T-helper 17 cell (primary cell): ENCODE measurements at places on chromosomes 2 and 18. TPM values are rescaled to one million over a fixed set of nuclear protein-coding genes. Genes with fewer than 3 reads are reported as not detected.

DNA sequence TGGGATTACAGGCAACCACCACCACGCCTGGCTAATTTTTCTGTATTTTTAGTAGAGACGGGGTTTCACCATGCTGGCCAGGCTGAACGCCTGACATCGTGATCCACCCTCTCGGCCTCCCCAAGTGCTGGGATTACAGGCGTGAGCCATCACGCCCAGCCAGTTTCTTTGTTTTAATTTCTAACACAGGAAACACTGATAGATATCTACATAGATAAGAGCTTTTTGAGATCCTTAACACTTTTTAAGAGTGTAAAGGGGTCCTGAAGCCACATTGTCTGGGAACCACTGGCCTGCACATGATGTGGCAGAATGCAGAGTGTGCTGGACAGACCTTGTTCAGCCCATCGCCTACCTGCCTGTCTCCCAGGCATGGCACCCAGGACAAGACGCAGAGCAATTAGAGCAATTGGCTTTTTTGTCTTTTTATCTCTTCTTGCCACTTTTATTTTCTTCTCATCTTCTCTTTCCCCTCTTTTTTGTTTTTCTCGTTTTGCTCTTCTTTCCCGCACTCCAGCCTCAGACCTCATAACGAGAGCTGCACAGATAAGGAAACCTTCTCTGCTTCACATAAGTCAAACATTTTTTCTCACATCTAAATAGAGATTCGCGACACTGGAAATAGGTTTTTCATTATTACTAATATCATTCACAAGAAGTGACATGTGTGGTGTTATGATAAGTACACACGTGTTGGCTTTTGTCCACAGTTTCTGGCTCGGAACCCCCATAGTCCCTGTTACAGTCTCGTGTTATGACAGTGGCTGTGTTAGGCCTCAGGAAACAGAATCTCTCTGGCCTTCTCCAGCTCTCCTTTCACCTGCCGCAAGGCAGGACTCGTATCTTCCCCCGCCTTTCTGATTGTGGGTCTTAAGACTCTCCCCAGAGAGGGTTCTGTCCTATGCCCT is 25.2 kb upstream of the GPR55 start:
- no peak for DNase-seq

- DNase-seq: no peak
These were observed 123.3 kb downstream of the CTIF start for GRCh38 chr18:48662011-48662661.

DNA sequence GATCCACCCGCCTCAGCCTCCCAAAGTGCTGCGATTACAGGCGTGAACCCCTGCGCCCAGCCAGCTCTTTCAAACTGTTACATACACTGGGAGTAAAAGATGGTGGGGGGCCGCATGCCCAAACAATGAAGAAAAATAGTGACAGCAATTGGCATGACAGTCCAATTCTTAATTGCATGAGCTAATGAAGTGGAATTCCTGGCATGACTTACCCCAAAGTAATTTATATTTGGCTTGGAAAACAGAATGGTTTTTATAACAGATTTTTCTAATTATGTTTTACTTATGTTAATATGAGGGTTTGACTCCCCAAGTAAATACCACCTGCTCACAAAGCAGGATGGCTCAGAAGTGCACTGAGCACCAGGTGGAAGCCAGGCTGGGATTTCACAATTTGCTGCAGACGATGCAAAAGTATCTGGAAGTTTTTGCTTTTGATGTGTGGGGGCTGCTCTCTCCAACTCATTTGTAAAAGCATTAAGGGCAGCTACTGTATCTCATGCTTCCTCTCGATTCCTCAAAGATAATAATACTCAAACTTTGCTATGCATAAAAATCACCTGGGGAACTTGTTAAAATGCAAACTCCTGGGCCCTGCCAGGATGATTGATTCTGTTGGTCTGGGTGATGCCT is 24.0 kb upstream of the ATG16L1 start:
- DNase-seq: no peak

Gene RAPGEF4
- 0.32 TPM for total RNA-seq

Gene ALPI
- not detected for total RNA-seq

GRCh38 chr2:47008381-47009252 is 93.0 kb upstream of the MCFD2 start:
- DNase-seq: no peak

DNA sequence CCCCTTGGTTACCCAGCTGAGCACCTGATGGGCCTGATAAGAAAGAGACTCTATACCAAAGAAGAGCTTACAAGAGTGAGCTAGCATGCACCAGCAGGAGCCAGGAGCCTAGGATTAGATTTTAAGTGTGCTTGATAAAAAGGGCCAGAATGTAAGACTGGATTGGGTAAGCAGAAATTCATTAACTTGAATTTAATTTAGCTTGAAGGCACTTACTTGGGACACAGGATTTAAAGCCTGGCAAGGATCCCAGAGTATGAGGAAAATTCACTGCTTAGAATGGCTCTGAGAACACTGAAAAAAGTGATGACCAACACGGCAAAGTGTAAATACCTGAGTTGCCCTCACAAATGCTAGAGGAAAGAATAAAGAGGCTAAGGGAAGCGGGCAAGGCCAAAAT is 91.3 kb upstream of the RBBP8 start:
- no peak for DNase-seq

DNA sequence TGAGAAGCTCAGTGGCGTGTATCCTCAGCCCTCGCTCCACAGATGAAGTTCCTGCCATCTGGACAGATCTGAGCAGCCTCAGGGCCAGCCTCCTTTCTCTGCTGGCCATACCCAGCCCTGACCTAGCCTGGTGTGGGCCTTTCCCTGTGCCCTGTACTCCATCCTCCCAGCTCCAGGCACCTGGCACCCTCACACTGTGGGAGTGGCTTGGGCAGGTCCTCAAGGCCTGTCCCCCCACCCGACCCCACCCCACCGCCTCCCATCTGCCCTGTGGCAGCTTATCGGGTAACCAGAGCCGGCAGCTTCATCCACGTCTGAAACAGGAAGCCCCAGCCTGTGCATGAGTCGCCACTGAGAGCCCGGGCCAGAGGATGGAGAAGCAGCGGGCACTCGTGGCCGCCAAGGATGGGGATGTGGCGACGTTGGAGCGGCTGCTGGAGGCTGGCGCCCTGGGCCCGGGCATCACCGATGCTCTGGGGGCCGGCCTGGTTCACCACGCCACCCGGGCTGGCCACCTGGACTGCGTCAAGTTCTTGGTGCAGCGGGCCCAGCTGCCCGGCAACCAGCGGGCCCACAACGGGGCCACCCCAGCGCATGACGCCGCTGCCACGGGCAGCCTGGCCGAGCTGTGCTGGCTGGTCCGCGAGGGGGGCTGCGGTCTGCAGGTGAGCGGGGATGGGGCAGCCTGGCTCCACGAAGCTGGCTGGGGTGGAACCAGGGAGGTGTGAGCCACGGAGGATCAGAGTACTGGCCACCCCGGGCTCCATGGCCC is at the start of gene ESPNL:
TSS of gene ESPNL (plus strand) at position 292 of the 772 bp plus-strand sequence. CDS start at position 372, 80 bp downstream.
- DNase-seq: no peak

- DNase-seq: peak; percentile 39
These were observed 141.9 kb downstream of the ANKRD44 start for GRCh38 chr2:197168705-197169104.

GRCh38 chr2:2015646-2016045 is 271.3 kb upstream of the PXDN start:
- DNase-seq: no peak

- no peak for DNase-seq
These were observed 37.5 kb upstream of the COL5A2 start for GRCh38 chr2:189217051-189217450.

- DNase-seq: no peak
These were observed at the start of gene CNDP1 for GRCh38 chr18:74534150-74534969. TSS of gene CNDP1 (plus strand) at chr18:74534500. CDS start at chr18:74534668, 168 bp downstream.

- DNase-seq: no peak
These were observed 111.8 kb downstream of the UGGT1 start for GRCh38 chr2:128202791-128203190.

DNA sequence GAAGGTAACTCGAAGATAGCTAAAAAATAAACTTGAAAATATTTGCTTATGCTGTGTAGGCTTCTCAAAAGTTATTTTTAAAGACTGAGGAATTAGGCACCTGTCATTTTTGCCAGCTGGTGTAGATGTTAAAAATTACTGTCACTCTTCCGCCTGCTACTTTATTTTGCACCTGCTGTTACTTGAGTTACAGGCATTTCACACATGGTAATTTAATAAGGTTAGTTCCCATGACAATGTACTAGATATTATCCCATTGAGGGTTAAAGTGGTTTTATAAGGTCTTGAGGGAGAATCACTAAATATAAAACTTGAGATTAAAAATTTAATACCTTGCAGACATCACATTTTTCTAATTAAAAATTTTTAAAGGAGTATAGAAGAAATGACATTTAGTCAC is 26.6 kb downstream of the MYL1 start:
- DNase-seq: no peak

Gene NMS
- not detected for total RNA-seq

Gene RBKS
- 7.0 TPM for total RNA-seq

Gene C2orf80
- not detected for total RNA-seq

GRCh38 chr2:145723872-145724271 is 1204.0 kb upstream of the ZEB2 start:
- DNase-seq: no peak

DNA sequence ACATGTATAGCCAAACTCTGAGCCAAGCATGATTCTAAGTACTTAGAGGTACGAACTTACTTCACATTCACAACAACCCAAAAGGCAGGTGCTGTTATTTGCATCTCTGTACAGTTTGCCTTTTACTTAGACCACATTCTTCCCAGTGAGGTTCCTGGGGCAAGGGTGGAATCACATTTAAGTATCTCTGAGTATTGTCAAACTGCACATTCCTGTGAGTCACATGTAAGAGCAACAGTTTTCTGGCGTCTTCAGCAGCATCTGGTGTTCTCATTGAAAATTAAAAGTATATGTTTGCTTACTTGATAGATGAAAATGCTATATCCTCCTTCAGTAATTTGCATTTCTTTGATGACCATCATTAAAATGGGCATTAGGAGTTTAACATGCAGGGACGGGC is 119.1 kb downstream of the UXS1 start:
- no peak for DNase-seq

DNA sequence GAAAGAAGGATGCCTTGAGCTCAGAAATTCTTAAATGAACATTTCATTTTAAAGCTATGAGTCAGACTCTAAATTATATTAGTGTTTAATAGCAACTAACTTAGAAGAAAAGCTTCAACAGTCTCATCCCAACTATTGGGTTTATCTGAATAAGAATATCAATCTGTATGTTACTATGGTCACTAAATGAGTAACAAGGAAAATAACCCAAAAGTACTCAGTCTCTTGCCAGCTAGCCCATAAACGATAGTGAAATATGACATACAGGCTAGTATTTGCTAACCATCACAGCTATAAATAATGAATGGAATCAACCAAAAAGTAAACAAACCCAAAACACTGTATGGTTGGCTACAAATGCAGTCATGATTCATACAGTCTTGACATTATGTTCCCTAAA is 174.9 kb downstream of the RAB3GAP1 start:
- DNase-seq: no peak

- DNase-seq: no peak
These were observed 1.7 kb downstream of the MYCN start for GRCh38 chr2:15941871-15942710.

GRCh38 chr2:36918307-36918706 is 48.0 kb downstream of the STRN start:
- no peak for DNase-seq

- no peak for DNase-seq
These were observed 182.6 kb downstream of the FSIP2 start for GRCh38 chr2:185921048-185921756.

Gene SDC1
- not detected for total RNA-seq

Gene RAX
- total RNA-seq: not detected

GRCh38 chr2:17643031-17643615 is 102.6 kb downstream of the VSNL1 start:
- DNase-seq: no peak

DNA sequence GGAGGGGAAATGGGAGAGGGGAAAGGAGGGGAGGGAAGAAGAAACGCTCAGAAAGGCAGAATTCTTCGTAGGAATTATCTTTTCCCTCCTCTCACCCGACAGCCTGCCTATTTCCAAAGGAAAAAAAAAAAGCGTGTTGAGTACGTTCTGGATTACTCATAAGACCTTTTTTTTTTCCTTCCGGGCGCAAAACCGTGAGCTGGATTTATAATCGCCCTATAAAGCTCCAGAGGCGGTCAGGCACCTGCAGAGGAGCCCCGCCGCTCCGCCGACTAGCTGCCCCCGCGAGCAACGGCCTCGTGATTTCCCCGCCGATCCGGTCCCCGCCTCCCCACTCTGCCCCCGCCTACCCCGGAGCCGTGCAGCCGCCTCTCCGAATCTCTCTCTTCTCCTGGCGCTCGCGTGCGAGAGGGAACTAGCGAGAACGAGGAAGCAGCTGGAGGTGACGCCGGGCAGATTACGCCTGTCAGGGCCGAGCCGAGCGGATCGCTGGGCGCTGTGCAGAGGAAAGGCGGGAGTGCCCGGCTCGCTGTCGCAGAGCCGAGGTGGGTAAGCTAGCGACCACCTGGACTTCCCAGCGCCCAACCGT is at the start of gene GAD1:
TSS of gene GAD1 (plus strand) at position 384 of the 589 bp plus-strand sequence. CDS start 1,705 bp downstream, outside the sequence.
- peak; percentile 30 for DNase-seq

GRCh38 chr2:77834360-77835002 is 312.3 kb upstream of the LRRTM4 start:
- DNase-seq: no peak

Gene VSNL1
- total RNA-seq: not detected

GRCh38 chr2:142306131-142306530 is 175.3 kb upstream of the LRP1B start:
- DNase-seq: no peak

Gene FSIP2
- total RNA-seq: 0.50 TPM

GRCh38 chr2:104818264-104818663 is 35.7 kb upstream of the POU3F3 start:
- no peak for DNase-seq

Gene PDCD1
- 8.1 TPM for total RNA-seq

DNA sequence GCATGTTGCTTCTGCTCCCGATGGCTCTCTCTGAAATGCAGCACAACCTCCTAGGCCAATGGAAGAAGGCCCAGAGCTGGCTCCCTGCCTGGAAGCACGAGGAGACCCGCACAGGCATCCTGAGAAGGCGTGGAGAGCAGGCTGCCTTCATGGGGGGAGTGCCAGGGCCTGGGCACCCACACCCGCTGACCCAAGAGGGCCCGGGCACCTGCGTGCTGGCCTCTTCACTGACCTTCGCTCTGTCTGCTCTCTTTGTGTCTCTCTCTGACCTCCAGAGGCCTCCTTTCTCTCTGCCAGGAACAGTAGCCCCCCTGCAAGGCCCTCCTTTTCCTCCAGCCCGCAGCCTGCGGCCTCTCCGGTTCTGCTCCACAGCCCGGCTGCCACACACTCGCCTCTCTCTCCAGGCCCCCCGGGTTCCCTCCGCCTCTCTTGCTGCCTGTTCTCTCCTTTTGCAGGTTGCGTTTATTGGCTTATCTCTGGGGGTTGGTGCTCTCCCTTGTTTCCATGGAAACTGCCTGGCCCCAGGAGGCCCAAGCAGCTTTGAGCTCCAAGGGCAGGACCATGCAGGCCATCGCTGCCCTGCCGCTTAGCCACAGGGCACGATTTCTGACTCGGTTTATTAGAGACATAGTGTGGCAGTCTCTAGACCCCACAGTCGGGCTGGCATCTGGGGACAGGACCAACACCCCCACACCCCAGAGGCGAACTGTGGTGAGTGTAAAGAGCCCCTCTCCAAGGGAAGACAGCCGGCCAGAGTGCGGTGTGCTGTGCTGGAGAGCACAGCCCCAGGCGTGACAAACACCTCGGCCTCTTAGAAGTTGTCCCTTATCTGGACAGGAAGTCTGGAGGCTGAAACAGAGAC is 1.7 kb downstream of the MZT2B start:
- DNase-seq: no peak
